ENCODE measurements at places on chromosomes 16 and 17. TPM values are rescaled to one million over a fixed set of nuclear protein-coding genes. Genes with fewer than 3 reads are reported as not detected.

The TMEM11 gene
- total RNA-seq = 6.6 TPM

The OR3A2 gene
- 0.42 TPM for total RNA-seq

The ACSM5 gene
- total RNA-seq = 0.32 TPM

The TEKT1 gene
- total RNA-seq = not detected

The DPEP3 gene
- not detected for total RNA-seq

The TNS4 gene
- total RNA-seq = 5.4 TPM

The CORO1A gene
- 9.6 TPM for total RNA-seq

DNA sequence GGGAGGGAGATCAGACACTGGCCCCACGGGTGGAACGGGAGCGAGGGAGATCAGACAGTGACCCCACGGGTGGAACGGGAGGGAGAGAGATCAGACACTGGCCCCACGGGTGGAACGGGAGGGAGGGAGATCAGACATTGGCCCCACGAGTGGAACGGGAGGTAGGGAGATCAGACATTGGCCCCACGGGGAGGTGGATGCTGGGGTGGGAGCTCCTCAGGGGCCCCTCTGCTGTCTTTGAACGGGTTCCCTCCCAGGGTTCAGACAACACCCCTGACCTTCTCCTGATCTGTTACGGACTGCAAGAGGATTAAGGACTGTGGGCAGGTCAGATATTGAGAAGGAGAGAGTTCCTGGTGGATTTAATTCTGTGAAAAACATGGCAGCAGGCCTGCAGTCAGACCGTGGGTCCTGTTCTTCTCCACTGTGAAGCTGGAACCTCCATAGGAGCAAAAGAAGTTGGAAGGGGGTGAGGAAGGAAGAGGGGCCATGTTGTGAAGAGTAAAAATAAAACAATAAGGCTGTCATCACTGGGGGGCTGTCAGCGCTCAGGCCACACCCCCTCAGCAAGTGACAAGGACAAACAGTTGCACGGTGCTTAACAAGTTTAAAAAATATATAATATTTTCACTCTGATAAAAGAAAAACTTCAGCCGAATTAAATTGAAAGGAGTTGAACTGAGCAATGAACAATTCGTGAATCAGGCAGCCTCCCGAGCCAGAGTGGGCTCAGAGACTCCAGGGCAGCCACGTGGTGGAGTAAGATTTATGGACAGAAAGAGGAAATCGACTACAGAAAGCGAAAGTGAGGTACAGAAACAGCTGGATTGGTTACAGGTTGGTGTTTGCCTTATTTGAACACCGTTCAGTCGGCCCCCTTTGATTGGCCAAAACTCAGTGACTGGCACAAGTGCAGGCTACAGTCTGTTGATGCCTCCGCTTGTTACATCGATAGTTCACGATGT lies 348.7 kb upstream of the TNRC6C start:
- DNase-seq = no peak

- DNase-seq = no peak
Measured at GRCh38 chr16:66651474-66651765, 45.1 kb downstream of the CMTM4 start.

DNA sequence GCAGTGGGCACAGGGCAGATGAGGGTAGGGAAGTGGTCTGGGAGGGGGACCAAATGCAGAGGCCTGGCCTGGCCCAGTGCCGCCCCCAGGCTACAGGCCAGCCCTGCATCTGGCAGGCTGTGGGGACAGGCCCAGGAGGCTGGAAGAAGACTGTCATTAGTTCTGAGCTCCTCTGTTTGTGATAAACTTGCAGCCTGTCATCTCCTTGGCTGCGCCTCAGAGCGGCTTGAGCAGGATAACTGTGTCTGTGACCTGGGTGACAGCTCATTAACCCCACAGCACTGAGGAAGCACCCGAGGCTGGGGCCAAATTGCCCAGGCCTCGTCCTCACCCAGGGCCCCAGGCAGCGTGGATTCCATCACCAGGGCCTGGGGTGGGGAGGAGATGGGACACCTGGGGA lies 23.9 kb downstream of the ABCC3 start:
- no peak for DNase-seq

DNA sequence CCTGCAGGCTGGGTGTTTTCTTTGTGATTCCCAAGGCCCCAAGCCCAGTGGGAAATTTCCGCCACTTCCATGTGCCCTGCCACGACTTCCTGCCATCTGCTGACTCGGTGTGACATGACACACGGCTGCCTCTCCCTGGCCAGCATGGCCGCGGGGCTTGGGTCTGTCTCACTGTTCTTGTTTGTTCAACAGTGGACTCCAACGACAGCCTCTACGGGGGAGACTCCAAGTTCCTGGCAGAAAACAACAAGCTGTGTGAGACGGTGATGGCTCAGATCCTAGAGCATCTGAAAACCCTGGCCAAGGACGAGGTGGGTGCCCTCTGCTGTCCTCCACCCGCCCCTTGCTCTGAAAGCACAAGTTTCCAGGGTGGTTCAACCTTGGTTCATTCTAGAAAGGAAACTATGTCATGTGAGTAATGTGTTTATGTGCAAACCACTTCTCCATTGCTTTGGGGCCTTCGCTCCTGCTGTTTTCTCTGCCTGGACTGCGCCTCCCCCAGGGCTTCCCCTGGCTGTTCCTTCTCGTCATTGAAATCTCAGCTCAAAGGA lies 26.8 kb downstream of the KNOP1 start:
- DNase-seq = no peak

- DNase-seq = no peak
Measured at GRCh38 chr17:45108595-45109521, 23.5 kb downstream of the PLCD3 start.

DNA sequence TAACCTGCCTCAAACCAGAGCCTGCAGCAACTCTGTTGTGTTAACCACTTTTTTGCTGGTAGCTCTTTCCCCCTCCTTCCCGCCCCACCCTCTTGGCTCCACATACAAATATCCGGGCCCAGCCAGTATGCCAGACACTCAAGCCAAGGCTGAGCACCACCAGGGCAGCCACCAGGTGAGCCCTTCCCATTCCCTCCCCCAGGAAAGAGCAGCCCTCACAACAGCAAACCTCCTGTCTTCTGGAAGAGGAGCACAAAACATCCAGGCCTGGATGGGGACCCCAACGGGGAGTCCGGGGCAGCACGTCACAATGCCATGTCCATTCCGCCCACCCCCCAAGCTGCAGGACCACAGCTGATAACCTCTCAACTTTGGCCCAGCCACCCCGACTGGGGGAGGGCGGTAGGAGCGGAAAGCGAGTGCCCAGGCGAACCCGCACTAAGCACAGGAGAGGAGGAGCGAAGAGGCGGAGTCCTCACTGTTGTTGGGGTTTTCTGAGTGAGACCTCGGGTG lies 757 bp downstream of the ORMDL3 start:
- DNase-seq = no peak

DNA sequence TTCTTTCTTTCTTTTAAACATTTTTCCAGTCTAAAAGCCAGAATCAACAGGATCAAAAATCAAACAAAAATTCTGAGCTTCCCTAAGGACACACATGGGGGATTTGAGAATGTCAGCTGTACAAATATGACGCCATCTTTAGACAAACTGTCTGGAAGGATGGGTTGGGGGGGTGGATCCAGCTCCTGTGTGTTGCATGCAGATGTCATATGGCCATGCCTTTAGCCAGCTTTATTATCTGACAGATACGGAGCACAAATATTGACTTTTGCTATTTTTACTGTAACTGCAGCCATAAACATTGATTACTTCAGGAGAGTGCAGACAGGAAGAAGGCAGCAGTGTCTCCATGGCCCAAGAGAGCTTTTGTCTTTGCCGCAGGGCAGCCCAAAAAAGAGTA lies 279.4 kb upstream of the ELAC2 start:
- DNase-seq = no peak

DNA sequence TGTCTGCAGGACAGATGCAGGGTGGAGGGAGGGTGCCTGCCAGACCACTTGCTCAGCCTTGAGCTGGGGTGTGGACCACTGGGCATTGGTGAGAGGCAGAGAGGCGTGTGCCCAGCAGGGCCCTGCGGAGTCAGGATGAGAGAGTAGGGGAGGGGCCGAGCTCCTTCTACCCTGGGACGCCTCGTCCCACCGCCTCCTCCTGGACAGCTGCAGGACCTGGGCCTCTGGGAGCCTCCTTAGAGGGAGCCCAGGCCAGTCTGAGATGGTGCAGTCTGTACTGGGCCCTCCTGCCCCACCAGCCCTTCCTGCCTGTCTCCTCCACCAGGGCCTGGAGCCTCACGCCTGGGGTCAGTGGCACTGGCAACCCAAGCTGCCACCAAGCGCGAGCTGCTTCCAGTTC lies 35.9 kb upstream of the ACSF3 start:
- DNase-seq = no peak

GRCh38 chr16:58031016-58031800 lies 5.7 kb downstream of the MMP15 start:
- no peak for DNase-seq

DNA sequence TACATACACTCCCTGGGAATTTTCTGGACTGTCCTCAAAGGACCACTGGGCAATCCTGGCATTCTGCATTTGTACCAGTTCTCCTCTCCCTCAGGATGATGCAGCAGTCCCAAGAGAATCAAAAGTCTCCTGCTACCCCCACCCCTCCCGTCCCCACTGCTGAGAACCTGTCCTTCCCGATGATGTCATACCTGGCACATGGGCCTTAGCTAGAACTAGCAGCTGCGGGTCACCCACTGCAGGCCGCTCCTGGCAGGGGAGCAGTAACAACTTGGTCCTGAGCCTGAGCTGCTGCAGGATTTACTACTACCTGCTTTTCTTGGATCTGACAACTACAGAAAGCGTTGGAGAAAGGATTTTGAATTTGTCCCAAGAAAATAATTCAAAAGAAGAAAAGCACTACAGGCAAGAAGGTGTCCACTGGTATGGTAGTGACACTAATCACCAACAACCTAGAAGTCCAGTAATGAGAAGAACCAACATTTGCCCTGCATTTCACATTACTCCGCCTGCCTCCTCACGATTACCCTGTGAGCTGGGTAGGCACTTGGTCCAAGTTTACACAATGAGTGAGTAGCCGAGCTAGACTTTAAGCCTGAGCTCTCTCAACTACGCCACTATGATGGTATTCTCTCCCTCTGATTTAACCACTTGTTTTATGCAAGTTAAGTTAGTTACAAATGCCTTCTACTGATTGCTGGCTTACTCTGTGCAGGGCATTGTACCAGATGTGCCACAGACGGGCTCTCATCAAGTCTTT lies 55.3 kb upstream of the ETV4 start:
- no peak for DNase-seq

DNA sequence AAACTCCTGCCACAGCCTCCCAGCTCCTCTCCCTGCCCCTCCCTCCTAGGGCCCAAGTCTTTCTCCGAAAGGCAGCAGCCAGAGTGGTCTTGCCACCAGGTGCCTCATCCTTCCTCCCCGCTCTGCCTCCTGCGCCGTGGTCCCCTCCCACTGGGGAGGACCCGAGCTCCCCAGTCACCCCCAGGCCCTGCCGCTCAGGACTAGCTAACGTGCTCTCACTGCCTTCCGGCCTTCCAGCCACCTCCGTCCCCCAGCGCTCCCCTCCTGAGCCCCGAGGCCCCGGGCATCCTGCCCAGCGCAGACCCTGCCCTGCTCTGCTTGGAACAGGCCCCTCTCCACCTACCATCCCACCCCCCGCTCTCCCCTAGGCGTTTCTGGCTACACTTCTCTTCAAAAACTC lies 19.4 kb upstream of the COL1A1 start:
- DNase-seq = no peak

DNA sequence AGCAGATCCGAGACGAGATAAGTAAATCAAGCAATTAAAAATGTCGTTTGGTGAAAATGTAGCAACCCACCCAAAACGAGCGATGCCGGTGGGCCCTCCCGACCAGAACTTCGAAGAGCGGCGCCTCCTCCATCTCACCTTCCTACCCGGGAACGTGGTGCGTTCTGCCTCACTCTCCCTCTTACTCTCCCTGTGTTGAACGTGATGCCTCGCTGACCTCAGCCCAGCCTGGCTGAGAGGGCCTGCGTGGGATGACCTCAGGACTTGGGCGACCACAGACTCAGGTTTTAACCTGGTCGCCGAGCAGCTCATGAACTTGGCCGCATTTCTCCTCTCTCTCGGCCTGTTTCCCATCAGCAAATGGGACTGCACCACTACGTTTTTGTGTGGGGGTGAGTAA lies 69.7 kb upstream of the RPL38 start:
- DNase-seq = no peak

DNA sequence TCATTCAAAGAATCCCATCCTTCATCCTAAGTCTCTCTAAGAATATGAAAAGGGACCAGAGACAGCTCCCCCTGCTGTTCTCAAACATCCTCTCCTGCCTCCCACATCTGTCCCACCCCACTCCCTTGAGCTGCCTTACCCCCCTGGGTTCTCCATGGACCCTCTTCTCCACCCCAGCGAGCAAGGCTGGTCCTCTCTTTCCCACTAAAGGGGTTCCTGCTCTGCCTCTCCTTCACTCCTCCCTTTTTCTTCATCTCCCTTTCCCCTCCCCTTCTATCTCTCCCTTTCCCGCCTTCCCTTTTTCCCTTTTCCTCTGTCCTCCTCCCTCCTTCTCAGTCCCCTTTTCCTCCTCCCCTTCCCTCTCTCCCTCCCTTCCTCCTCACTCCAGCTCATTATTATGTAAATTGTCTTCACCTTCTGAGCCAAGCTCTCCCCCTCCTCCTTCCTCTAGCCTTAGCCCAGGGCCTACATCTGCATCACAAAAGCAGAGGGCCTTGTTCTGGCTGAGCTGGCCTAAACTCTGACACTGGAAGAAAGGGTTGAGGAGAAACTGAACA lies 90.0 kb downstream of the GNAO1 start:
- no peak for DNase-seq

- DNase-seq = peak; percentile 56
Measured at GRCh38 chr17:74037320-74037719, 166.2 kb upstream of the RPL38 start.

DNA sequence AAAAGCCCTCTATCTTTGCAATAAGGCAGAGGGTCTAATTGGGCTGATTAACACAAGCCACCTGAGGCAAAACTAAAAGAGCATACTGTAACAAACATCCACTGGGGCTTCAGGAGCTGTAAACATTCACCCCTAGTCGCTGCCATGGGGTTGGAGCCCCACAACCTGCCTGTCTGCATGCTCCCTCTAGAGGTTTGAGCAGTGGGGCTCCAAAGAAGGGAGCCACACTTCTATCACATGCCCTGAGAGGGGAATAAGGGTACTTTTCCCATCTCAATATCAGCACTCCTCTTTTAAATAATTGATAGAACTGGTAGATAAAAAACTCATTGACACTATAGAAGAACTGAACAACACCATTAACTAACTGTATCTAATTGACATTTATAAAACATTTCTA lies 130.1 kb upstream of the COX10 start:
- DNase-seq = no peak

DNA sequence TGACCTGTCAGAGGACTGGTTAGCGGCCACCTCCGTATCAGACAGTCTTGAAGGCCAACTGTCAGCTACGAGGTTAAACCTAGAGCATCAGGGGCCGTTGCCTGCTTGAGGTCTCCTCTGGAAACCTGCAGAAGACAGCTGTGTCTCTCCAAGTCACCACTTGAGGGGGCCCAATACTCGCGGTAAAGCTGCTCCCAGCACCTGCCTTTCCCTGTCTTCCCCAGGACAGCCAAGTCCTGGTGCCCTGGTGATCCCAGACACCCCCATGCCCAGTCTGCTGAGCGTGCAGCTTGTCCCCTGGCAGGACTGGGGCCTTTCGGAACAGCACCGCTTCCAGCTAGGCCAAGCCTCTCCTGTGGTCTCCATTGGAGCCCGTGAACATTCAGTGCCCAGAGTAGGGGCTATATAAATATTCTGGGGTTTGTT lies 80.1 kb downstream of the DNAH17 start:
- DNase-seq = peak; percentile 37
